ENCODE measurements at places on chromosomes 5 and 9. TPM values are rescaled to one million over a fixed set of nuclear protein-coding genes. Genes with fewer than 3 reads are reported as not detected.

The TSLP gene
- 0.22 TPM for total RNA-seq

The TRPM3 gene
- total RNA-seq, result 0.35 TPM

The SLC6A18 gene
- total RNA-seq, result not detected

The VAV2 gene
- 30.7 TPM for total RNA-seq

The C9 gene
- total RNA-seq, result 0.57 TPM

The PTGDS gene
- total RNA-seq, result 26.1 TPM

The PCDHA7 gene
- total RNA-seq, result 0.11 TPM

- DNase-seq, result no peak
- H3K4me3 ChIP-seq, result no peak overlapping the region
- no peaks in the 10 kb centered on the region for H3K4me1 ChIP-seq
- H3K27ac ChIP-seq, result no peak overlapping the region
- no peaks in the 10 kb centered on the region for H3K36me3 ChIP-seq
- H3K27me3 ChIP-seq, result no peaks in the 10 kb centered on the region
Measured at GRCh38 chr5:35228310-35228709, 2.0 kb downstream of the PRLR start.

- peaks cover 16% of the 10 kb centered on the region for H3K4me1 ChIP-seq
- peak overlapping the region; percentile 42 for H3K4me3 ChIP-seq
- H3K27ac ChIP-seq, result peak overlapping the region; percentile 99
- H3K27me3 ChIP-seq, result no peaks in the 10 kb centered on the region
Measured at GRCh38 chr5:134464988-134465815, 53.5 kb upstream of the CDKN2AIPNL start.

DNA sequence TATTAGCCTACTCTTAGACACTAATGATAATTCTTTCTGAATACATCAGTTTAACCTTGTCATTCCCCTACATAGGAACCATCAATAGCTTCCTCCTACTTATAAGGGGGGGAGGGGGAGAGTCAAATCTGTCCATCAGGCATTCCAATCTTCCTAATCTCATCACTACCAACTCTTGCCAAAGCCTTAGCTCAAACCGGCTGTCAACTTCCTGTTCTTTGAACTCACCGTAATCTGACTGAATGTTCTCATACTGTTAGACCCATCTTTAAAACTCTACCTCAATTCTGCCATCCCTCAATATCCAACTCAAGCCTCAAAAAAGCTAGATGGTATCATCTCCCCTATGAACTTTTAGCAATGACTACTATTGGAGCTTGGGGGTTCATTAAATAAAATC lies 41.9 kb upstream of the RNF38 start:
- no peak overlapping the region for H3K4me3 ChIP-seq
- no peak for DNase-seq
- no peaks in the 10 kb centered on the region for H3K27me3 ChIP-seq
- no peak overlapping the region for H3K27ac ChIP-seq
- H3K36me3 ChIP-seq, result no peaks in the 10 kb centered on the region
- no peaks in the 10 kb centered on the region for H3K4me1 ChIP-seq

- no peaks in the 10 kb centered on the region for H3K4me1 ChIP-seq
- H3K36me3 ChIP-seq, result no peaks in the 10 kb centered on the region
- no peaks in the 10 kb centered on the region for H3K27me3 ChIP-seq
- no peak overlapping the region for H3K27ac ChIP-seq
- H3K4me3 ChIP-seq, result no peak overlapping the region
Measured at GRCh38 chr5:87876616-87877015, 392.0 kb downstream of the TMEM161B start.

GRCh38 chr5:9537223-9538141 lies 8.4 kb downstream of the SEMA5A start:
- no peak for DNase-seq
- no peaks in the 10 kb centered on the region for H3K4me1 ChIP-seq
- no peak overlapping the region for H3K27ac ChIP-seq
- no peaks in the 10 kb centered on the region for H3K27me3 ChIP-seq
- no peaks in the 10 kb centered on the region for H3K36me3 ChIP-seq
- H3K4me3 ChIP-seq, result no peak overlapping the region

DNA sequence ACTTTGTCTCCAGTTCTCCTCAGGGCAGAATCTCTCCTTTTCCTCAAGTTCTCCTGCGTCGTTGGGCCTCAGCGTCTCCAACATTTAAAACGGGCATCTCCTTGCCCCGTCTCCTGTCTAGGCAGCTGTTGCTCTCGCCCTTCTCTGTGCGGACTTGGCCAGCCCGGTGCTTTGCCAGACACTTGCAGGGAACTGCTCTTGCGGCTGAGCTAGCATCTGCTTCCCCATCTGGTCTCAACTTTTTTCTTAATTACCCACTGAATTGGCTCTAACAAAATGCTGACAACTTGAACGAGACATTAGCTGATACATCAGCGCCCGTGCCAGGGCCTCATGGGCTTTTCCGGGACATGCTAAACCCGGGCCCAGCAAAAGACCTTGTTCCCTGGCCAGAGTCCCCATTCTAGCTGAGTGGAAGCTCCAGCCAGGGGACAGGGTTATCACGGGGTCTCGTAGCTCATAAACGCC lies 25.1 kb downstream of the ZNF618 start:
- DNase-seq, result no peak
- H3K27me3 ChIP-seq, result no peaks in the 10 kb centered on the region
- no peak overlapping the region for H3K27ac ChIP-seq
- no peak overlapping the region for H3K4me3 ChIP-seq
- no peaks in the 10 kb centered on the region for H3K36me3 ChIP-seq
- no peaks in the 10 kb centered on the region for H3K4me1 ChIP-seq

DNA sequence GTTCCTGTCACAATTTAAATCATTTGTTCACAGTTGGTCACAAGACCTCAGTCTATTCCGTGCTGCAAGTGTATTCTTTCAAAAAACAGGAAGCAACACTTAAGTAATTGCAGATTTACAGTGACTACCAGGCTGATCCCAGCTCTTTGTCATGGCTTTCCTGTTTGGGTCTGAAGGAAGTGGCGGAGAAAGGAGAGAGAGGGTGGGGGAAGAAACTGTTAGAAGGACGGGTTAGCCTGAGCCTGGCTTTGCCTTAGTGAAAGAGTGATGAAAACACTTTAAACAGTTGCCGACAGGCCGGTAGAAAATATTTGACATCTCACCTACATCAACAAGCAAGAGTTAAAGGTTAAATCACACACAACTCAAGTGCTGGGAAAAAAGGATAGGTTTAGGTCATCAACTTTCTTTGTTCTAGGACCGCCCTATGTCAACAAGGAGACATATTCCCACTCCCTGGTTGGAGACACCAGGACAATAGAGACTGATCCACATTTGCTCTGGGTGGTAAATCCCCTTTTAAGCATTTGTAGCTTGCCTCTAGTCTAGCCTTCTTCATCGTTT lies 102.2 kb upstream of the DAB2 start:
- H3K36me3 ChIP-seq, result no peaks in the 10 kb centered on the region
- H3K4me1 ChIP-seq, result no peaks in the 10 kb centered on the region
- no peaks in the 10 kb centered on the region for H3K27me3 ChIP-seq
- peak; percentile 45 for DNase-seq
- H3K27ac ChIP-seq, result peak overlapping the region; percentile 71

DNA sequence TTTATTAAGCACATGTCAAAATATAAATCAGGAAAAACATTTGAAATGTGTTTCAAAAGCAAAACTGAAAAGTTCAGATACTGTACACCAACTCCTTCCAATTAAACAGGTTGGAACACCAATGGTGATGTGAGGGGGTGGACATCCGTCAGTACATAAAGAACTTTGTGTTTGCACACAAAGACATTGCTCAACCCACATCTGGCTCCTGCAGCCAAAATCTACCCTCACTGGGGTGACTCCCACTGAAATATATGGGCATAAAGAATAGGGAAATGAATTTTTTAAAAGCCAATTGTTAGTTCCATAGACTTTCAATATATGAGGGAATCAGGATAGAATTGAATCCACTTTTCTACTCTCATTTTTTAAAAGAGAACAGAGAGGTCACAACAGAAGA lies 63.9 kb downstream of the MEGF9 start:
- no peak overlapping the region for H3K4me3 ChIP-seq
- H3K36me3 ChIP-seq, result no peaks in the 10 kb centered on the region
- no peak for DNase-seq
- no peaks in the 10 kb centered on the region for H3K27me3 ChIP-seq
- no peaks in the 10 kb centered on the region for H3K4me1 ChIP-seq
- H3K27ac ChIP-seq, result no peak overlapping the region

DNA sequence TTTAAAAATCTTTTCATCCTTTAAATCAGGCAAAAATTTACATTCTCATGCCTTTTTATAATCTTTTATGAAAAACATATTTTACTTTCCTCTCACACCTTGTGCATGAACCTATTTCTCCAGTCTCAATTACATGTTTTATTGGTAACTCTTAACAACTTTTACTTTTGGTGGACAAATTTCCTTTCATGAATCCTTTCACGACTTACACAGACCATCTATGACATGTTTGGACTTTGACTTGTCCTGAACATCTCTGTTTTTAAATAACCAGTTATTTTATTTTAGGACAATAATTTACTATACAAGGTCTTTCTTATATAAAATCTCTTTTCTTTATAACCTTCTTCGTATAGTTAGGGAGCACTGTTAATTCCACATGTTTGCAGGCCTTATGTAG lies 26.5 kb upstream of the MTMR12 start:
- no peaks in the 10 kb centered on the region for H3K36me3 ChIP-seq
- H3K27ac ChIP-seq, result no peak overlapping the region
- no peaks in the 10 kb centered on the region for H3K4me1 ChIP-seq

- H3K36me3 ChIP-seq, result no peaks in the 10 kb centered on the region
- no peak overlapping the region for H3K4me3 ChIP-seq
- no peaks in the 10 kb centered on the region for H3K4me1 ChIP-seq
Measured at GRCh38 chr5:81239613-81240012, 6.5 kb downstream of the CKMT2 start.

GRCh38 chr9:35172878-35173277 lies 11.1 kb downstream of the UNC13B start:
- DNase-seq, result no peak
- H3K4me3 ChIP-seq, result no peak overlapping the region
- no peaks in the 10 kb centered on the region for H3K27me3 ChIP-seq
- H3K36me3 ChIP-seq, result no peaks in the 10 kb centered on the region

DNA sequence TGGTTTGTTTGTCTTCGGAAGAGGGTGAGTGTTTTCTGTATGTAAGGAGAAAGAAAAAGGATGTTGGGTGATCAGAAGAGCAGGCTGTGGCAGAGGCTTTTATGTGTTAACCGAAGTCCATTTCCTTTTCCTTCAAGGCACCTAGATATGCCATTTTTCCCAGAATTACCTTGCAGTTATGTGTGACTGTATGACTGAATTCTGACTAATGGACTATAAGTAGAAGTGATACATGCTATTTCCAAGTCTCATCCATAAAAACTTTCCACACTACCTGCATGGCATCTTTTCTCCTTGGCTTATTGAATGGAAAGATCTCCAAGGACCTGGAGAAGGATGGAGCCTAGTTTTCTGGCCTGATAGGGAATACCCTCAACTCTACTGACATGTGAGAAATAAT lies 10.6 kb upstream of the NDUFS4 start:
- H3K27me3 ChIP-seq, result no peaks in the 10 kb centered on the region
- H3K27ac ChIP-seq, result no peak overlapping the region
- H3K36me3 ChIP-seq, result no peaks in the 10 kb centered on the region
- H3K4me1 ChIP-seq, result peaks cover 7% of the 10 kb centered on the region
- DNase-seq, result no peak
- H3K4me3 ChIP-seq, result no peak overlapping the region
